ENCODE measurements at places on chromosomes 4 and X.

DNA sequence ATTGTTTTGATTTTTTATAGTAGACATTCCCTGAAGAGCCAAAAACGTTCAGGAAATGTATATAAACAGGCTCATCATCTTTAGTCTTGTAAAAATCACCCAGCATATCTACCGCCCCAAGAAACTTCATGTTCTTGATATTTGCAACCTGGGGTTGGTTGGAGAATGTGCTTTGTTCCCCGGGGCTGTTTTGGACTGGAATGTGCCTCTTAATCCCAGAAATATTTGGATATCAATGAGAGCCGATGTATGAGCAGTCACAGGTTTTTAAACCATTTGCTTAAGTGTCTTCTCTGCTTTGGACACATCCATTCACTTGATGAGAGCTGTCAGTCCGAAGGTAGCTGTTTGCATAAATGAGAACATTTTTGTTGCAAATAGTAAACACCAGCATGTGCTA is 449.7 kb downstream of the PCDH7 start:
- no peak for DNase-seq

- no peak for DNase-seq
These were observed 1.2 kb upstream of the TMEM33 start for GRCh38 chr4:41933997-41934503.

DNA sequence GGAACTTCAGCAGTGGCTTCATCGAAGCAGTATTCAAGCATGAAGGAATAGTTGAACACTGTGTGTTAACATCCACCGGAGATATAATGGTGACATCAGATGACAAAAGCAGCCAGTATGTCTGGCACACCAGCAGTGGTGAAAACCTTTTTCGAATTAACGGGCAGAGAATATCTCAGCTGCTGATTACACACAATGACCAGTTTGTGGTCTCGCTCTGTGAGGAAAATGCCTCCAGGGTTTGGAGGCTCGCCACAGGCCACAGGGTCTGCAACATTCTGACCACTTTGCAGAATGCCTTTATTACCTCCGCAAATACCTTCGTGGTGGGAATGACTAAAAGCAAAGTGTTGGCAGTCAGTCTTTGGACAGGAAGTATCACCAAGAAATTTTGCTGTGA is 201.5 kb downstream of the NWD2 start:
- no peak for DNase-seq

DNA sequence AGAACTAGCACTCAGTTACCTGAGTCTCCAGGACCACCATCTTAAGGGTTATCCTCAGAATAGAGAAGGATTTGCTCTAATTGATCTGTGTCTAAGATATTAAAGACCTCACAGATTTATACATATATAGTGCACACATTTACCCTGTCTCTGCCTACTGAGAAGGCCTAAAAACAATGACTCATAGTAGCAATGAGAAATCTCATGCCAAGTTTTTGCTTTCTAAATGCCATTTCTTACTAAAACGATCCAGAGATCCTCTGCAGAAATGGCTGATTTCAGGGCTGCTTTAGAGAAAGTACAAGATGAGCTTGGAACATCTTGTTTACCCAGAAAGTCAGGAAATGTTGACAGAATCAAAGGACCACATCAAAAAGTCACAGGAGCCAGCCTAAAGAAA is 79.1 kb upstream of the INPP4B start:
- no peak for DNase-seq

DNA sequence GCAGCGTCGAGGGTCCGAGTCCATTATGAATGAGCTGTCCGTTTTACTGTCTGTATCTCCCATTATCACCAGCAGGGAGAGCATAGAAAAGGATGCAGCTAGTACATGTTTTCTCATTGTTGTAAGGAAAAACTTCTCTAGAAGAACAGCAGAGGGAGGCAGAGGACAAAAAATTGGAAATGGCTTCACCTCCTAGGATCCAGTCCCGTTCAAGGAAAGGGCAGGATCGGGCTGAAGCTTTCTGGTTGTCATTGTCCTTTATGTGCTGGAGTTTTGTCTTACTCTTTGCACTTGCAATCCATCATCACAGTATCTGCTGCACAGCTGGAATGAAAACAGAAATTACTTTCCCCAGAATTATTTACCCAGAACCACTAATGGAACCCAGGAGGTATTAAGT is 14.7 kb downstream of the NDP start:
- no peak for DNase-seq

DNA sequence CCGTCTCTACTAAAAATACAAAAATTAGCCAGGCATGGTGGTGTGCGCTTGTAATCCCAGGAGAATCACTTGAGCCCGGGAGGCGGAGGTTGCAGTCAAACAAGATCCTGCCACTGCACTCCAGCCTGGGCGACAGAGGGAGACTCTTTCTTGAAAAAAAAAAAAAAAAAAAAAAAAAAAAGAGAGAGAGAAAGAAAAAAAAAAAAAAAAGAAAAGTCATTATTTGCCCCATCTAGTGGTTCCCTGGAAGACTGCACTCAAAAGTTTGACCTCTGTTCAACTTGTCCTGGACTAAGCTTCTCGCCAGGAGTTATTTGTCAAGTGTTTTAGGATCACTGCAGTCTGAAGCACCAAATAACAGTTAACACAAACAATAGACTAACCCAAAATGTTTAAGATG is 45.3 kb upstream of the KCTD8 start:
- DNase-seq, result no peak

DNA sequence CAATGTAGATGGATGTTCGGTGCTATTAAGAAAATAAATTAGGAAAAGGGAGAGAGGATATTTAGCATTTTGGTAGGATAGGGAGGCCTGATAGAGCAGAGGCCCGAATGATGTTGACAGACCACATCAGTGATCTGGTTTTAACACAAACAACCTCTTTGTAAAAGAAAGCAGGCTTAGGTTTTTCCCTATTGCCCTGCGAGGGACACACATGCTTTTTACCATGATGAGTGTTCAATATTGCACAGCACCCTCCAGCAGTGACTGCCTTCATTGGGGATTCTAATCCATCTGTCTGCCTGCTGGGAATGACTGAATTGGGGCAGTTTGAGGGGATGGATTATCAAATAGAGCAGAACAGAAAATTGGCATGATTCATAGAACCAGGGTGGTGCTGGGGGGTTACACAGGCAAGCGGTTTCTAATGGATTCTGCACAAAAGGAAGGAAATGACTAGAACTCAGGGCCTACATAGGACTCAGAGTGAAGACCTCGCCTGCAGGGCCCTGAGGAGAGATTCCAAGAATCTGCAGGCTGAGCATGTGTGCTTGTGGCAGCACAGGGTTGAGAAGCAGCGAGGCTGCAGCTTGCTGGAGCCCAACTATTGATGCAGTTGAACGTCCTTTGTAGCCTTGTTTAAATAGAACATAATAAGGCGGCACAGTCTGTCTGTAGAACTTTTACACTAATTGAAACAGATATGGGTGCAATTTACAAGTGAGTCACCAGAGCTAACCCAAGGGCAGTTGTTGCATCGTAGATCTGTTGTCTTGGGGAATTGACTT is 58.0 kb downstream of the RHOH start:
- DNase-seq, result no peak

- no peak for DNase-seq
These were observed 232.8 kb downstream of the TRIML1 start for GRCh38 chr4:188372058-188372457.

DNA sequence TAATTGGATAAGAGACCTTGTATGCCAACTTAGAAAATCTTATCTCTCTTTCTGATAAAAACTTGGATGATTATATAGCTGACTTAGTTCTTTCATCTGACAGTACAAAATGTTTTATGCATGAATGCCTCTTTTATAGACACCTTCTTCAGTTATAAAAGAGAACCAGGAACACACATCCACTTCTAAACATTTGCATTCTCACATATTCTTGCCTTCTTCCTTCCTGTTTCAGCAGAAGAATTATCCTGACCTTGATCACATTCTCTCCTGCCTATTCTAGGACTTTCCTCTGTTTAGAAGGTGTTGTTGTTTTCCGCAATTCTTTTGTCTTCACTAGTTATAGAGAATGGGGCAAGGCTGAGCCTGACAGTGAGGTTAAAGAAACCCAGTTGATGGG is 80.9 kb downstream of the LARP7 start:
- no peak for DNase-seq

DNA sequence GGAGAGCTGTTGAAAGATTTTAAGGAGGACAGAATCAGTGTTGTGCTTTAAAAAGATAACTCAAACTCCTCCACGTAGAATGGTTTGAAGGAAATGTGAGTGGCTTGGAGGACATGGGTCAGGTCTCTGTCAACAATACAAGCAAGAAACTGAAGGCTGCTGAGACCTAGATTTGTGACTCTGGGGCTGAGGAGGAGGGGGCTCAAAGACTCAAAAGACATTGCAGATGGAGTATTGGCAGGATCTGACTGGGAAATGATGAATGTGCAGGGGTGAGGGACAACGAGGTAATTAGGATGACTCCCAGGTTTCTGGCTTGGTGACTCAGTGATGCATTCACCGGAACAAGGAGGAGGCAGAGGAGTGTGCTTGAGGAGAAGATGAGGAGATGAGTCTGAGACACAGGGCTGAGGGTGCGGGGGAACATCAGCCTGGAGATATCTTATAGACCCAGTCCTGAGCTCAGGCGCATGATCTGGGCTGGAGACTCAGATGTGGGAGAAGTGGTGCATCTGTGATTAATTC is 3.3 kb upstream of the RPS4X start:
- DNase-seq, result no peak

GRCh38 chrX:44903830-44904530 is 31.0 kb downstream of the KDM6A start:
- no peak for DNase-seq

GRCh38 chrX:54994099-54994498 is at the start of gene PFKFB1:
PFKFB1 (minus strand) TSS chrX:54994188; CDS start chrX:54994007, 181 bp downstream.
- no peak for DNase-seq

DNA sequence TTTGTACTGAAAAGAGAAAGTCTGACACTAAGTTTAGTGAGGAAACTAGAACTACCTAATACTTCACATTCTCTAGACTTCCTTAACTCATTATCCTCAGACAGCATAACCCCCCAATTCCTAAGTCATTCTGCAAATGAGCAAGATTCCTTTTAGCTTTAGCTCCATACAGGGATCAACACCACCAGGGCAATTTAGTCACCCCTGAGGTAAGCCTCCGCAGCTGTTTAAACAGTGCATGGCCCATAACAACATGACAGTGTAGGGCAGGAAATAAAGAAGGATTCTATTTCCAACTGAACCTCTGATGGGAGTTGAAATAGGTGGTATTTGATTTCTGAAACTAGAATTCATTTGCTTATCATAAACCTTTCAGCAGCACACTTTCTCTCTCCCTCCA is 112.8 kb upstream of the DKK2 start:
- no peak for DNase-seq

GRCh38 chrX:54248309-54248708 is 65.3 kb upstream of the FAM120C start:
- DNase-seq, result no peak
